Gastrocnemius medialis (tissue), 4 donors: ENCODE measurements at places on chromosomes 6 and 20. TPM values are rescaled to one million over a fixed set of nuclear protein-coding genes. Genes with fewer than 3 reads are reported as not detected.

DNA sequence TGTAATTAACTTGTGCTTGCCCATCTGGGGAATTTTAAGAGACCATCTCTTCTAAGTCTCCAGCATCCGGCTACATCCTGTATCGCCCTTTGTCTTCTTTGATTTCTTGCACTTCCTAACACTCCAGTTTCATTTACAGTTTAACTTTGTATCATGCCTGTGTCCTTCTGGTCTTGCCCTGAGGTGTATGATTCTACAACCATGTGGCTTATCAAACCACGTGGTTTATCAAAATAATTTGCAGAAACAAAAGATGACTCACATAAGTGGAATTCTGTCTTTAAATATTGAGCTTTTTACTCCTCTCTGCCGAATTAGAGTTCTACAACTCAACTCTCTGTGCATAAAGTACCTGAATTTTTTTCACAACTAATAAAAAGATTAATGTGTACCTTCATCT, 580.7 kb downstream of the KIF16B start:
- DNase-seq = no peak

GRCh38 chr6:97594844-97595243, 311.8 kb upstream of the MMS22L start:
- peak; percentile 67 for DNase-seq

- DNase-seq = no peak
Measured at GRCh38 chr6:24795106-24795505, 3.6 kb downstream of the ARMH2 start.

The KCNS1 gene
- not detected for total RNA-seq

The ADA gene
- 5.1 TPM for total RNA-seq

The CBLN4 gene
- not detected for total RNA-seq
